ENCODE measurements at places on chromosomes 5 and 9. TPM values are rescaled to one million over a fixed set of nuclear protein-coding genes. Genes with fewer than 3 reads are reported as not detected.

ZNF366 gene
- not detected for total RNA-seq

C7 gene
- not detected for total RNA-seq

AGGF1 gene
- total RNA-seq, result 25.6 TPM

ZSWIM6 gene
- 6.2 TPM for total RNA-seq

STKLD1 gene
- total RNA-seq, result not detected

PRLR gene
- not detected for total RNA-seq

SPINK13 gene
- total RNA-seq, result not detected

SPATA9 gene
- not detected for total RNA-seq

MYORG gene
- total RNA-seq, result 4.6 TPM

DMGDH gene
- 2.7 TPM for total RNA-seq

- DNase-seq, result no peak
These were observed 21.2 kb downstream of the NSUN2 start for GRCh38 chr5:6611334-6612256.

DNA sequence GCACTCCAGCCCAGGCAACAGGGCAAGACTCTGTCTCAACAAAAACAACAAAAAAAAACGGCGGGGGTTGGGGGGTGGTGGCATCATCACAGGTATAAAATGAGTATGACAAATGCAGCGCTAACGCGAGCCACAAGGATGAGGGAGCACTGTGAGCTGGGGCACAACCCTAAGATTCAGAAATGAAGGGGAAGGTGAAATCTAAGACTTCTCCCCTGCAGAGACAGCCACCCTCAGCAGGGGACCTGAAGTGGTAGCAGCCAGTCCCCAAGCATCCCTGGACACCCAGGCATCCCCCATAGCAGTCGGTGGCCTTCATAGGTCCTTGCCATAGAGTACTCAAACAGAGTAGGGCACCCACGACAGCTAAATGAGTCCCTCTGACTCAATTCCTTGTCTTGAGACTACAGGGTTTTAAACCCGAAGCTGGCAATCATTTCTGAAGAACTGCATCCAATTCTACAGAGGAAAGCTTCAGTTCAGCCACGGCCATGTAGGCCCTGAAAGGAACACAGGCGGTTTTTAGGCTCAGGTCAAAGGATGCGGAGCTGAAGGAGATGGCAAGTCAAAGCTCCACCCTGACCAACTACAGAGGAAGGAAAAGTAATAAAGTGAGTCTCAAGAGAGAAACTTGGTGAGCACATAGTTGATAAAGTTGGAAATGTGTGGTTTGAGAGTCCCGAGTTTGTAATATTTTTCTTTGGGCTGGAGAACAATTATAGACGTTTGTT lies 50.3 kb downstream of the MYO10 start:
- DNase-seq, result no peak

- no peak for DNase-seq
These were observed 16.0 kb downstream of the SERINC5 start for GRCh38 chr5:80239680-80240367.

DNA sequence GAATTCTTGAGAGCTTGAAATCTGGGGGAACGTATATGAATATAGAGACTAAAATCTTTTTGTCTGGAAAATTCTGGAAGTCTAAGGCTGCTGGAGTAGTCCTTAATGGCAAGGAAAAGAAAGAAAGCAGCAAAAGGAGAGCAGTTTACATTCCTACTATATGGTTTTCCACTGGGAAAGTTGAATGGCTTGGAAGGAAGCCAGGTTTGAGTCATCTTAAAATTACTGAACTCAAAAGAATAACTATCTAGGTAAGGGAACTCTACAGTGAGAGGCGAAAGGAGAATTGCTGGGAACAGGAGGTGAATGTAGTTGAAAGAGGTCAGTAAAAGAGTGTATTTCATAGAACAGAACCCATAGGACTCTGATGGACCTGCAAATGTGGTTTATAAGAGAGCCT lies 258.1 kb upstream of the EDIL3 start:
- DNase-seq, result no peak

GRCh38 chr5:978693-979092 lies 29.9 kb upstream of the NKD2 start:
- no peak for DNase-seq

- DNase-seq, result peak; percentile 47
These were observed 82.6 kb downstream of the WNK2 start for GRCh38 chr9:93266521-93267001.

DNA sequence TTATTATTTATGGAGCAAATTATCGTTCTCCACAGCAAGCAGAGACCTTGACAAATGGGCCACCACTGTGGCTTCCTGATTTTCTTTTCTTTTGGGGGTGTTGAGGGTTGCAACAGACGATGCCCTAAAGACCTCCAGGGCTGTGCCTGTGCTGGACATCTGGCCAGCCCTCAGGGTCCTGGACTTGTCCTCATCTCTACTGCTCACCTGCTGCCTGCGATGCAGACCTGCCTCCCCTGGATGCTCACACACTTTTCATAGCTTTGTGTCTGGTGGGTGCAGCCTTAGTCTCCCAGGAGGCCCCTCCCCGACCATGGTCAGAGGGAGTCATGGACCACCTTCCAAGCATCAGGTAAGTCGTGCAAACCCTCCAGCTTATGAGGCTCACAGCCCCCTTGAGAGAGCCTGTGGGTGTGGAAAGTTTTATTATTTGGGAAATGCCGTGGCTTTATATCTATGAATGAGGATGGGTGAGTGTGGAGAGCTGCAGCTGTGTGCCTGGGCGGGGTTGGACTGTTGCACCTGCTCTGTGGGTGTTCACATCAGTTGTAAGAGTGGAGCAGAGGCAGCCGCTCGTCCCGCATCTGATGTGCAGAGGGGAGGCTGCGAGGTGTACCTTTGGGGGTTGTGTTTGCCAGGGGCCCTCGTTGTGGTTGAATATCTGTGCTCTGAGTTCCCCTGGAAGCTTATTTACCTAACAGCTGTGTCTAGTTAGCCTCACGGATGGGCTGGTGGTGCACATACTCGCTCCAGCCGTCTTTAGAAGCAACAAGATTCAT lies 126.3 kb upstream of the IRX4 start:
- no peak for DNase-seq

DNA sequence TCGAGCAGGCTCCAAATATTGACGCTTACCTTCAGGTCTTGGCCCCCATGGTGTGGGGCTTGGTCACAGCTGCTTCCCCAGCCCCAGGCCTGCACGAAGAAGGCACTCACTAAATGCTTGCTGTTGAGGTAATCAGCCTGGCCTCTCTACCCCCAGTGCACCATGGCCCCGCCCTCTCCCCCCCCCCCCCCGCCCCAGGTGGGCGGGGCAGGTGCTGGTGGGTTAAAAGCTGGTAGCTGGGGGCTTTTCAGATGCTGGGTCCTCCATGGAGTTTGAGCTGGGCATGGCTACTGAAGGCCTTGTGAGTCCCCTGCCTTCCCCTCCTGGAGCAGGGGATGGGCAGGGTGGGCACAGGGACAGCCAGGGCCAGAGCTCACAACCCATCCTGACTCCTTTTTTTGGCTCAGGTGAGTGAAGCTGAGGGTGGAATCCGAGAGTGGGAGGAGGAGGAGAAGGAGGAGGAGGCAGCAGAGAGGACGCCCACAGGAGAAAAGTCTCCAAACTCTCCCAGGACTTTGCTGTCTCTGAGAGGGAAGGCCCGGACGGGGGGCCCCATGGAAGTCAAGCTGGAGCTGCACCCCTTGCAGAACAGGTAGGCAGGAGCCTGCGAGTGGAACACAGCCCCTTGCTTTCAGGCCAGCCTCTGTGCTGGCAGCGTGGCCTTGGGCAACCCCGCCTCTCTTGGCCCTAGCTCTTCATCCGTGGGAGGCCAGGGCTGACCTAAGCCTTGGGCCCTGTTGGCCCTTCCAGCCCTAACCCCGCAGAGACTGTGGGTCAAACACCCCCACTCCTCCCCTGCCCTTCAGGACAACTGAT lies 4.4 kb upstream of the TSPAN17 start:
- DNase-seq, result no peak

- no peak for DNase-seq
These were observed 1074.2 kb upstream of the WWC1 start for GRCh38 chr5:167217097-167217743.

DNA sequence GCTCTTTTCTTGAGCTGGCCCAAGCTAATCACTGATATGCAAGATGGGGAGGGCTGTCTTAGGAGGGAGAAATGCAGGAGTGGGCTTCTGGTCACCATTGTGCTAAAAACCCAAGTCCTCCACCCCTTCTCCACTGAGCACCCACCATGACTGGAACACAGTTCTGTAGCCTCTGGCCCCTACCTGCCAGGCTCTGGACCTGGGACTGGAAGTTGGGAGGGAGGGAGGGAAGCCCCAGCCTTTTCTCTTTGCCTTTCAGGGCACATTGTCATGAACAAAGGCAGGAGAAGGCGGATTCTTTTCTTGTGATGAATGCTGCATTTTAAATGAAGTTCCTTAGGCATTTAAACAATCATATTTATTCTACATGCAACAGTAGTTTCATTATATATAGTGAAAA lies 559.1 kb upstream of the TRPC7 start:
- no peak for DNase-seq

- DNase-seq, result no peak
These were observed 146.2 kb upstream of the KLF4 start for GRCh38 chr9:107635803-107636174.

GRCh38 chr9:84996029-84996428 lies 326.5 kb downstream of the NTRK2 start:
- no peak for DNase-seq

DNA sequence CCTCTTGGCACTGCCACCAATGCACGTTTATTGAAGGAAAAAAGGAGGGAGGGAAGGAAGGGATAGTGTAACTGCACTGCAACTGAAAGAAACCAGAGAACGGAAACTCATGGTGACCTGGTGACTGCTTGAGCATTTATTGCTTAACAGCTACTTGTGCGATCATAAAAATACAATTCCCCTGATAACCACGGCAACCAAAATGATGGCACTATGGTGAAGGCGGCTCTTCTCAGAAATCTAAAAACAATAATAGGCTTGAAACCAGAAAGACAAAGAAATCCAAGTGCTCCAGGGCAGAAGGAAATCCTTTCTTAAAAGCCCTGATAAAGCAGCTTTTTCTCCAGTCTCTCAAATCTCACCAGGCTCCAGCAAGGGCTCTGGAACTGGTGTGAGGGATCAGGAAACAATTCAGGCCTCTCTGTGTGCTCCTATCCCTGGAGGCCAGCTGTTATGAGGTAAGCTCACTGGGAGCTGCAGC lies 1.9 kb downstream of the FBXO10 start:
- DNase-seq, result no peak

DNA sequence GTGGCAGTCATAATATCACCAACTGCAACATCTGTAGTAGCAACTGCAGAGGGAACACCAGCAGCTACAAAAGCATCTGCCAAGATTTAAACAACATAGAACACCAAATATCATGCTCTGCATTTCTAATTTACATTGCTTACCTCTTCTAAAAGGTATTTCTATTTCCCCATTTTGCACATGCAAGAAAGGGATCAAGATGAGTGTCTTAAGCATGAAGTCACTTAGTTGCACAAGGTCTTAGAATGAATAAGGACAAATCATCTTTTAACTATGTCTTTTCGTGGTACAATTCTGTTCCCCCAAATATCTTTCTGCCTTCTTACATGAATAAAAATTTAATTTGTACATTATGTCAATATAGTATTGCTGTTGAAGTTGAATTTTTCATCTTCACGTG lies 1746.4 kb downstream of the EFNA5 start:
- DNase-seq, result no peak

DNA sequence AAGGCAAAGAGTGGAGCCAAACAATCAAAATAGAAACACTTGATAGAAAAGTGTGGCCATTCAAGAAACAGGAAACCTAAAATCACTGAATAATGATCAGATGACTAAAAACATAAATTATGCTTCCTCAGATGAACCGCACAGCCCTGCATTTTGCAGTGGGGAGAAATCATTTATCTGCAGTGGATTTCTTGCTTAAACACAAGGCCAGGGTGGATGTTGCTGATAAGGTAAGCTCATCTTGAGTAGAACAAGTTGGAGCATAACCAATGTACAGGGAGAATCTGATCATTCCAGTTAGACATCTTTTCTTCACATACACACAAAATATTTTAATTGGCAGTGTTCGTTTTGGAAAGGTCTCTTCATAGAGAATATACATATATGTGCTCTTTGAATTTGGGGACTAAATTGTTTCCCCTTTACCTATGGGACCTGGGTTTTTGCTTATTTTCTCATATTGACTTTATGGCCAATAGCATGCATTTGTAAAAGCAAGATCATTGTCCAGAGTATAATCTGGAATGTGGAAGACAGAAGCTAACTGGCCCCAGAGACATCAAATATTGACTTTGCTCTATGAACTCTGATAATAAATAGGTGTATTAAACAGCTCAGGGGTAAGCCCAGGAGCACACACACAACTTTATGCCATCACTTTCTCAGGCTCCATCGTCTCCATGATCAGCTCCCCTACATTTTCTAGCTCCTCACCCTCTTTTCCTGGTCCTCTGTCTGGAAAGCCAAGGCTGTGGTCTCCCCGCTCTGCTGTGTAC lies 9.1 kb downstream of the ANKDD1B start:
- no peak for DNase-seq

DNA sequence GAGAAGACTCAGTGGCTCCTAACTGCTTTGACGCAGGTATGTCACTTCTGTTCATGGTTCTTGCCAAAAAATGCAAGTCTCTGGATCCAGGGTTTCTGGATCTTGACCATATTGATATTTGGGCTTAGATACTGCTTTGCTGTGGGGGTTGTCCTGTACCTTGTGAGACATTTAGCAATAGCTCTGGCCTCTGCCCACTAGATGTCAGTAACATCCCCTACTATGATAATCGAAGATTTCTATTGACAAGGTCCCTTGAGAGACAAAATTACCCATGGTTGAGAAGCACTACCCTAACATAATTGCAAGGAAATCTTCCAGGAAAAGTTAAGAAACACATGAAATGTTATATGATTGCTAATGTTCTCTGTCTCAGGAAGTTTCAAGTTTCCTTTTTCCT lies 285.4 kb downstream of the TMEM232 start:
- no peak for DNase-seq

DNA sequence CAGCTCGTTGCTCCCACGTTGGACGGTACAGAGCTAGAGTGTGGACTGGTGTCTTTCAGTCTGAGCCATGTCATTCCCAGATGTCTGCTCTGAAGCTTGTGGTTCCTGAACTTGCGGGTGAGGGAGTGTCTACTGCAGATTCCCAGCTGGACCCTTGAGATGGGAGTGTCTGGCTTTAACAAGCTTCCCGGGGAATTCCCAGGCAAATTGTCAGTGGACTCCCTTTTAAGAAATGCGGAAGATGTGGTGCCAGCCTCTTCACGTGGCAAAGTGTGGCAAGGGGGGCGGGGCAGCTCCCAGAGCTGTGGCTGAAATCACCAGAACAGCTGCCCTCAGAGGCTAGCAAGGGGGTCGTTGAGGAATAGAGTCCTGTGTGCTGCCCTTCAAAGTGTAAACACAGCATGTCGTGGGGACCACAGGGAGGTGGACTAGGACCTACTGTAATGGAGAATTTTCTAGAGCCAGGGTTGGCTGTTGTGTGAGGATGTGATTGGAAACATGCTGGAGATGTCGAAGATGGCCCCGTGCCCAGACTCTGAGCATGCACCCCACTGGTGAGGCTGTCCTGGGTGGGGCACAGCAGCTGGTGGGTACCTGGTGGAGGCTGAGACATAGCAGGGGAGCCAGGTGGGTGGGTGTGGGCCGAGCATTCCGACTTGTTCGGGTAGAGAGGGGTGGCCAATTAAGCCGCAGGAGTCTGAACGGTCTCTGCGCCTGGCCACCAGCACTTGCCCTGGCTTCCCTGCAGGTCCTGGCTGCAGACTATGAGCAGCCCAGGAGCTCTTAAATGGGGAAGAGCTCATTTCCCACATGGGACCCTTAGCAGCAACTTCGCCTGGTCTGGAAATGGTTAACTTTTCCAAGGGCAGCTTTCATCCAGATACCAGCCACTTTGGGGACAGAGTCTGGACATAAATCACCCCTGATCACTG lies 37.4 kb downstream of the PRRX2 start:
- DNase-seq, result no peak
